ENCODE measurements at places on chromosomes 2 and 18.

- H3K4me3 ChIP-seq = no peak overlapping the region
- no peak for DNase-seq
Measured at GRCh38 chr2:217459680-217460405, 543.0 kb downstream of the TNS1 start.

DNA sequence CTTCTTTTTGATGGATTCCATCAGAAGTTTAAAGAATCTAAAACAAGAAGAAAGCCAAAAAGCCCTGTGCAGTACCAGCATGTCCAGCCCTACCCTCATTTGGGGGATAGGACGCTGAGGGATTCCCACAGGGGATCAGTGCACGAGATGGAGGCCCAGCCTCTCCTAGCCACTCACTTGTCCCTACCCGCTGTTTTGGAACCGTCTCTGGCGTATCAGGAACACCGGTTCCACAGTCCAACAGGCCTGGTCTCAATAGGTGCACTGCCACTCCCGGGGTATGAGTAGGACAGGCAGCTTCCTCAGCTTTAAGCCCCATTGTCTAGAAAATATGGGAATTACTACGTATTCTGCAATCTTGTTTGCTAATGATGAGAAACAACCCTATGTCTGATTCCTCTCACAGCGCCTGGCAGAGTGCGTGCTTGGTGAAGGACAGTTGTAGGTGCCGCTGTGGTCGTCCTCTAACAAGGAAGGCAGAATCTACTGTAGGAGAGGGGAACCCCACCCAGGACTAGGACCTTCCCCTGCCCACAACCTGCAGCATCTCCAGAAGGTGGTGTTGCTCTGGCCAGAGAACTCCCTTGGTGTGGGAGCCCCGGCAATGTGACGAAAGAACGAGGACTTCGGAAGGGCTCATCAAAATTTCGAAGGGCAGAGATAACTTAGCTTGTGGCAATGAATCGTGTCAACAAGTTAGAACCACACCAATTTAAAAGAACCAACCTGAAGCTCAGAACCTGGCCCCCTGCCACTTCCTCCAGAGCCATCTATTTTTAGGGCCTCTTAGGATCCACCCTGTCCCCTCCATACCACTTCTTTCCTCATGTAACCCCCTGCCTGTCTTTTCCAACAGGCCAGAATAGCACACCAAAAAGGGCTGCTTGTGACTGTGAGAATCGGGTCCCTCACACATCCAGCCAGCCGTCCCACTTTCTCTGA lies 71.7 kb downstream of the POLR1A start:
- H3K36me3 ChIP-seq = peaks cover 52% of the 10 kb centered on the region
- no peaks in the 10 kb centered on the region for H3K27me3 ChIP-seq
- peaks cover 49% of the 10 kb centered on the region for H3K4me1 ChIP-seq
- peak overlapping the region; percentile 100 for H3K27ac ChIP-seq
- DNase-seq = no peak

- no peak for DNase-seq
- H3K27ac ChIP-seq = peak overlapping the region; percentile 8
- H3K4me3 ChIP-seq = peak overlapping the region; percentile 38
- H3K27me3 ChIP-seq = peaks cover 20% of the 10 kb centered on the region
- H3K4me1 ChIP-seq = peaks cover 20% of the 10 kb centered on the region
- H3K36me3 ChIP-seq = no peaks in the 10 kb centered on the region
Measured at GRCh38 chr18:61941948-61942471, 49.2 kb upstream of the RNF152 start.

GRCh38 chr2:46187112-46187618 lies 110.0 kb upstream of the EPAS1 start:
- no peak for DNase-seq
- peaks cover 6% of the 10 kb centered on the region for H3K4me1 ChIP-seq
- H3K27ac ChIP-seq = peak overlapping the region; percentile 90
- no peaks in the 10 kb centered on the region for H3K27me3 ChIP-seq
- no peaks in the 10 kb centered on the region for H3K36me3 ChIP-seq

- H3K27ac ChIP-seq = no peak overlapping the region
- no peaks in the 10 kb centered on the region for H3K4me1 ChIP-seq
- H3K36me3 ChIP-seq = no peaks in the 10 kb centered on the region
- no peak overlapping the region for H3K4me3 ChIP-seq
Measured at GRCh38 chr18:47260120-47260923, 8.9 kb upstream of the SKOR2 start.

DNA sequence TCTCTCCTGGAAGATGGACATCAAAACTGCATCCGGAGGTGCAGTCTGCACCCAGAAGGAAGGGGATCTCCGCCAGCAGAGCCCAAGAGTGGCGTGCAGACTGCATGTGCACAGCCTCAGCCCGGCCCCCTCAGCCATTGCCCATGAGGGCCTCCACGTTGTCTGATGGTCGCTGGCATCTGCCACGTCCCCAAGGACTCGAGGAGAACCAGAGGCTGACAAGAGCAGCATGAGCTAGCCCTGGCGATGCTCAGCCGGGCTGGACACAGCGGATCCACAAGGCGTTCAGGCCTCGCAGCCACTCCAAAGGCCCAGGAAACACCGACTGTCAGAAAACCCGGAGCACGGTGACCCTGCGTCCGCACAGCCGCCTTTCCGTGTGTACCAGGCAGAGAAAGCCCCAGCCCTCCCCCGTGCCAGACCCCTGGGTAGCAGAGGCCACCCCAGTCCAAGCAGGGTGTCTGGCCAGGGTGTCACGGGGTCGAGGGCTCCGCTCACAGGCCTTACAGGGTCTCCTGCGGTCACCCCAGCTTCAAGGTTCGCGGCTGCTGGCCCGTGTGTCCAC lies 48.3 kb downstream of the SLC66A2 start:
- no peak for DNase-seq
- no peaks in the 10 kb centered on the region for H3K4me1 ChIP-seq
- no peaks in the 10 kb centered on the region for H3K27me3 ChIP-seq
- no peak overlapping the region for H3K27ac ChIP-seq
- H3K4me3 ChIP-seq = no peak overlapping the region

DNA sequence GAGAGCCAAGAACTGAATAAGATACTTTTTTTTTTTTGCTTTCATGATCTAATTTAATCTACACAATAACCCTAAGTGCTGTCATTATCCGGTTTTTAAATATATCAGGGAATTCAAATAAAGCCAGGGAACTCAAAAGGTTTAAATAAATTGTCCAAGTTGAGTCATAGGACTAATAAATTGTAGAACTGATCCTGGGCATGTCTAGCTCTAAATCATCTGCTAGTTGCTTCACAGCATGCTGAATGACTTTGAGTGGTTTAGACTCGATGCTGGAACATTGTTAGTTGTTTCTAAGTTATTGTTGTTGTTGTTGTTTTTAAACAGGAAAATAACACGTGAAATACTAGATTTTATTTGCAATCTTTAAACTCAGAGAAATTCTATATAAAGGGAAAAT lies 147.2 kb upstream of the HNMT start:
- no peaks in the 10 kb centered on the region for H3K36me3 ChIP-seq
- H3K27ac ChIP-seq = no peak overlapping the region
- no peaks in the 10 kb centered on the region for H3K4me1 ChIP-seq
- H3K4me3 ChIP-seq = no peak overlapping the region
- no peak for DNase-seq
- H3K27me3 ChIP-seq = no peaks in the 10 kb centered on the region

DNA sequence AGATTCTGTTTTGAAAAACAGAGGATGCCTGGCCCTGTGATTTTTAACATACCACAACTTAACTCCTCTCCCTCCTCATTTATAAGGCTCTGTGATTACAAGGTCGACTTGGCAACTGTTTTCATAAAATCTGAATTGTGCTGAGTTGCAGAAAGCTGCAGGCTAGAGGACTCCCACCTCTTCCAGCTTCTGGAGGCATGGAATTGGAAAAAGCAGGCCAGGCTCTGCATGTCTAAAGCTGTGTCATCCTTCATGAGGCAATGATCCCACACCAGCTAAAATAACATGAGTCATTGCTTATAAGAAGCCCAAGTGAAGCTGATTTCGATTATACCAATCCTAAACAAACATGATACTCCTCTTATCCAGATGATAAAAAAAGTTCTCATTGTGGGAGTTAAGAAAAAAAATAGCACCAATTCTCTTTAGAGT lies 11.7 kb downstream of the ARHGAP28 start:
- H3K27me3 ChIP-seq = no peaks in the 10 kb centered on the region
- no peak overlapping the region for H3K27ac ChIP-seq
- H3K4me3 ChIP-seq = no peak overlapping the region
- DNase-seq = no peak

GRCh38 chr2:69509011-69509749 lies 71.9 kb upstream of the NFU1 start:
- peaks cover 78% of the 10 kb centered on the region for H3K36me3 ChIP-seq
- no peak overlapping the region for H3K4me3 ChIP-seq
- H3K27ac ChIP-seq = peak overlapping the region; percentile 75
- H3K27me3 ChIP-seq = no peaks in the 10 kb centered on the region
- peaks cover 6% of the 10 kb centered on the region for H3K4me1 ChIP-seq

DNA sequence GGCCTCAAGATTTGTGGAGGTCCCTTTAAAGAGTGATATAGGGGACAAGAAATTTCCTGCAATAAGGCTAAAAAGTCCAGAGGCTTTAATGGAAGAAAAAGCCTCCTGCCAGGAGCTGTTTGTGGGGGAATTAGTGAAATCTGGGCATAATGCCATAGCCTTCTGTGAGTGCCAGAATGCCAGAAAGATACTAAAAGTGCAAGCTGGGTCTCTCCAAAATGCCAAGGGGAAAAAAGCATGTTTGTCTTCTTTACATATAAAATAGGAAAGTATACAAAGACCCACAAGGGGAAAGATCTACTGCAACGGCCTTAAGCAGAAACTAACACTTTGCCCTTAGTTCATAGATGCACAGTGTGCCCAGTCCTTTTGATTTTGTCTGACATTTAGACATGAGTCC lies 647.7 kb upstream of the ZNF804A start:
- no peaks in the 10 kb centered on the region for H3K36me3 ChIP-seq
- H3K4me1 ChIP-seq = no peaks in the 10 kb centered on the region
- H3K27me3 ChIP-seq = no peaks in the 10 kb centered on the region
- no peak overlapping the region for H3K27ac ChIP-seq
- H3K4me3 ChIP-seq = no peak overlapping the region

- H3K27me3 ChIP-seq = no peaks in the 10 kb centered on the region
- H3K4me1 ChIP-seq = no peaks in the 10 kb centered on the region
- H3K4me3 ChIP-seq = no peak overlapping the region
- H3K27ac ChIP-seq = no peak overlapping the region
- no peaks in the 10 kb centered on the region for H3K36me3 ChIP-seq
- DNase-seq = no peak
Measured at GRCh38 chr2:117674172-117674571, 140.3 kb upstream of the DDX18 start.

GRCh38 chr2:8337321-8337720 lies 344.5 kb upstream of the ID2 start:
- peaks cover 24% of the 10 kb centered on the region for H3K4me1 ChIP-seq
- DNase-seq = no peak
- H3K27ac ChIP-seq = peak overlapping the region; percentile 67
- H3K27me3 ChIP-seq = no peaks in the 10 kb centered on the region
- H3K36me3 ChIP-seq = peaks cover 3% of the 10 kb centered on the region
- H3K4me3 ChIP-seq = peak overlapping the region; percentile 56

- H3K4me3 ChIP-seq = no peak overlapping the region
- H3K27me3 ChIP-seq = peaks cover 31% of the 10 kb centered on the region
- no peak for DNase-seq
- no peaks in the 10 kb centered on the region for H3K4me1 ChIP-seq
Measured at GRCh38 chr18:8972116-8972515, 130.4 kb upstream of the NDUFV2 start.

- no peaks in the 10 kb centered on the region for H3K27me3 ChIP-seq
- H3K4me1 ChIP-seq = peaks cover 18% of the 10 kb centered on the region
- no peaks in the 10 kb centered on the region for H3K36me3 ChIP-seq
- H3K4me3 ChIP-seq = no peak overlapping the region
Measured at GRCh38 chr2:12415536-12415935, 301.2 kb upstream of the TRIB2 start.

GRCh38 chr2:201839727-201840126 lies 33.4 kb downstream of the CDK15 start:
- no peak for DNase-seq
- no peak overlapping the region for H3K27ac ChIP-seq
- H3K27me3 ChIP-seq = peaks cover 17% of the 10 kb centered on the region
- no peaks in the 10 kb centered on the region for H3K4me1 ChIP-seq
- H3K36me3 ChIP-seq = no peaks in the 10 kb centered on the region
- no peak overlapping the region for H3K4me3 ChIP-seq

GRCh38 chr2:106085181-106085940 lies 108.7 kb downstream of the UXS1 start:
- no peaks in the 10 kb centered on the region for H3K27me3 ChIP-seq
- H3K36me3 ChIP-seq = peaks cover 5% of the 10 kb centered on the region
- H3K4me3 ChIP-seq = peak overlapping the region; percentile 65
- no peak for DNase-seq
- peaks cover 50% of the 10 kb centered on the region for H3K4me1 ChIP-seq

DNA sequence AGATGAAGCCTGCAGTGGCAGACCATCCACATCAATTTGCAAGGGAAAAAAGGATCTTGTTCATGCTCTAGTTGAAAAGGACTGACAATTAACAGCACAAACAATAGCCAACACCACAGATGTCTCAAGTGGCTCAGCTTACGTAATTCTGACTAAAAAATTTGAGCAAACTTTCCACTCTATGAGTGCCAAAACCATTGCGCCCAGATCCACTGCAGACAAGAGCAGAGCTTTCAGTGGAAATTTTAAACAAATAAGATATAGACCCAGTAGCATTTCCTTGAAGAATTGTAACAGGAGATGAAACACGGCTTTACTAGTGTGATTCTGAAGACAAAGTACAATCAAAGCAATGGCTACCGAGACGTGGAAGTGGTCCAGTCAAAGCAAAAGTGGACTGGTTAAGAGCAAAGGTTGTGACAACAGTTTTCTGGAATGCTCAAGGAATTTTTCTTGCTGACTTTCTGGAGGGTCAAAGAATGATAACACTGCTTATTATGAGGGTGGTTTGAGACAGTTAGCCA lies 12.0 kb upstream of the ZNF396 start:
- no peak overlapping the region for H3K27ac ChIP-seq
- peaks cover 42% of the 10 kb centered on the region for H3K27me3 ChIP-seq
- no peaks in the 10 kb centered on the region for H3K4me1 ChIP-seq
- no peaks in the 10 kb centered on the region for H3K36me3 ChIP-seq
- no peak for DNase-seq

DNA sequence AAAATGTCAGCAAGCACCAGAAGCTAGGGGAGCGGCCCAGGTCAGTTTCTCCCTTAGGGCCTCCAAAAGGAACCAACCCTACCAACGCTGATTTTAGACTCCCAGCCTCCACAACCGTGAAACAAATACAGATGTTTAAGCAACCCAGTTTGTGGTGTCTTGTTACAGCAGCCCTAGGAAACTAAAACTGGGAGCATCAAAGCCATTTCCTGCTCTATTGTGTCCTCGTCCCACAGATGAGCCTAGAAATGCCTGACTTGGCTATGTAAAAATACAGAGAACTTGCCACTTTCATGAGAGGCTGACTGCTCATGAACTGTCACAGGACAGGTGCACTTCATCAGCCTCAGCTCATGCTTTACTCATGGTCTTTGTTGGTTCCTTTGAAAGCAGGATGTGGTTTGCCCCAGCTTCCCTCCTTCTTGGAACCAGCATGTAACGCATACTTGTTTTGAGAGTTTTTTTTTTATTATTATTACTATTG lies 97.6 kb upstream of the SLC39A10 start:
- peaks cover 7% of the 10 kb centered on the region for H3K36me3 ChIP-seq
- DNase-seq = peak; percentile 31
- H3K4me3 ChIP-seq = peak overlapping the region; percentile 53

- no peaks in the 10 kb centered on the region for H3K36me3 ChIP-seq
- no peak for DNase-seq
- no peaks in the 10 kb centered on the region for H3K4me1 ChIP-seq
Measured at GRCh38 chr2:220433131-220433530, 805.7 kb downstream of the SLC4A3 start.

- no peak overlapping the region for H3K27ac ChIP-seq
- DNase-seq = no peak
- no peak overlapping the region for H3K4me3 ChIP-seq
- no peaks in the 10 kb centered on the region for H3K27me3 ChIP-seq
- H3K4me1 ChIP-seq = no peaks in the 10 kb centered on the region
- no peaks in the 10 kb centered on the region for H3K36me3 ChIP-seq
Measured at GRCh38 chr2:232901736-232902578, 31.9 kb downstream of the SNORC start.

Data from central memory CD8-positive, alpha-beta T cell (primary cell).